ENCODE measurements at places on chromosomes 3 and 15. TPM values are rescaled to one million over a fixed set of nuclear protein-coding genes. Genes with fewer than 3 reads are reported as not detected.

- H3K27me3 ChIP-seq, result no peaks in the 10 kb centered on the region
- peak overlapping the region; percentile 89 for H3K27ac ChIP-seq
- H3K4me1 ChIP-seq, result peaks cover 31% of the 10 kb centered on the region
- no peak overlapping the region for H3K4me3 ChIP-seq
- DNase-seq, result no peak
Measured at GRCh38 chr3:97970956-97971620, 1.1 kb downstream of the RIOX2 start.

DNA sequence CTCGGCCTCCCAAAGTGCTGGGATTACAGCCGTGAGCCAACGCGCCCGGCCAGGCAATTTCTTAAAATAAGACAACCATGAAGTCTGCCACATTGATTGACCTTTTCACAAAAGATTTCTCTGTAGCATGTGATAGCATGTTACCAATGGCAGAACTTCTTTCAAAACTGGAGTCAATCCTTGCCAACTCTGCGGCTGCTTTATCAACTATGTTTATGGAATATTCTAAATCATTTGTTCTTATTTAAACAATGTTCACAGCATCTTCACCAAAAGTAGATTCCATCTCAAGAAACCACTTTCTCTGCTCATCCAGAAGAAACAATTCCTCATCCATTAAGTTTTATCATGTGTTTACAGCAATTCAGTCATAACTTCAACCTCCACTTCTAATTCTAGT is 9.4 kb downstream of the UBR1 start:
- DNase-seq, result no peak
- H3K4me1 ChIP-seq, result no peaks in the 10 kb centered on the region
- H3K4me3 ChIP-seq, result no peak overlapping the region

DNA sequence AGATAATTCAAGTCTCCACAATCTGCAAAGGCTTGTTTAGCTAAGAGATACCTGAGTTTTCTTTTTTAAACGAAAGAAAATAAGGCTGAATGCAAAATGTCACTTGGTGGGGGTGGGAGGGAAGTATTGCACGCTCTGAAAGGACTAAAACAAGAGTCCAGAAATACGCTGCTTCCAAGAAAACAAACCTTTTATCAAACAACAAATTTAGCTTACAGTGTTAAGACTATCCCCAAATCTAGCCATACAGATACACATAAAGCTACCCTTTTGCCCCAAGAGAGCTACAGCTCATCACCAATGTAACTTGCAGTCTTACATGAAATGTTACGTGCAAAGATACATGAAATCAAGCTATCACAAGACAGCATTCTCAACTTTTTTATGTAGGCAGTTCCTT is 522.5 kb downstream of the FOXP1 start:
- no peaks in the 10 kb centered on the region for H3K27me3 ChIP-seq
- H3K27ac ChIP-seq, result peak overlapping the region; percentile 98
- H3K4me3 ChIP-seq, result no peak overlapping the region
- no peaks in the 10 kb centered on the region for H3K36me3 ChIP-seq
- no peak for DNase-seq

DNA sequence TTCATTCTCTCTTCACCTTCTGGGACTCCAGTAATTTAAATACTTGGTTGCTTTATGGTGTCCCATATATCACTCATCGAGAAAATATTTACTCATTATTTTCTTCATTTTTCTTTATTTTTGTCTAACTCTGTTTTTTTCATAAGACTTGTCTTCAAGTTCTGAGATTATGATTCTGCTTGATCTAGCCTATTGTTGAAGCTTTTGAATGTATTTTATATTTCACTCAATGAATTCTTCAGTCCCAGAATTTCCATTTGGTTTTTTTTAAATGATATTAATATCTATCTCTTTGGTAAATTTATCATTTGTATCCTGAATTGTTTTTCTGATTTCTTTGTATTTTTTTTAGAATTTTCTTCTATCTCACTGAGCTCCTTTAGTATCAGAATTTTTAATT is 117.0 kb downstream of the LRRK1 start:
- H3K27ac ChIP-seq, result no peak overlapping the region
- H3K4me3 ChIP-seq, result no peak overlapping the region
- H3K4me1 ChIP-seq, result no peaks in the 10 kb centered on the region
- H3K36me3 ChIP-seq, result no peaks in the 10 kb centered on the region
- no peak for DNase-seq
- H3K27me3 ChIP-seq, result no peaks in the 10 kb centered on the region

- DNase-seq, result no peak
- no peaks in the 10 kb centered on the region for H3K36me3 ChIP-seq
- no peaks in the 10 kb centered on the region for H3K27me3 ChIP-seq
- H3K27ac ChIP-seq, result no peak overlapping the region
- H3K4me1 ChIP-seq, result peaks cover 7% of the 10 kb centered on the region
- no peak overlapping the region for H3K4me3 ChIP-seq
Measured at GRCh38 chr15:90749754-90750153, 32.6 kb downstream of the BLM start.

GRCh38 chr3:72614394-72615074 is 233.7 kb downstream of the SHQ1 start:
- H3K4me3 ChIP-seq, result no peak overlapping the region
- no peaks in the 10 kb centered on the region for H3K27me3 ChIP-seq
- no peaks in the 10 kb centered on the region for H3K36me3 ChIP-seq
- DNase-seq, result no peak

GRCh38 chr3:73766599-73767381 is 142.0 kb upstream of the PDZRN3 start:
- H3K27me3 ChIP-seq, result no peaks in the 10 kb centered on the region
- H3K36me3 ChIP-seq, result no peaks in the 10 kb centered on the region
- H3K4me3 ChIP-seq, result no peak overlapping the region
- DNase-seq, result no peak
- H3K27ac ChIP-seq, result no peak overlapping the region

GRCh38 chr15:100094127-100094510 is 247.7 kb downstream of the ADAMTS17 start:
- no peaks in the 10 kb centered on the region for H3K27me3 ChIP-seq
- no peak overlapping the region for H3K4me3 ChIP-seq
- no peak for DNase-seq
- H3K36me3 ChIP-seq, result peaks cover 5% of the 10 kb centered on the region
- H3K4me1 ChIP-seq, result no peaks in the 10 kb centered on the region

DNA sequence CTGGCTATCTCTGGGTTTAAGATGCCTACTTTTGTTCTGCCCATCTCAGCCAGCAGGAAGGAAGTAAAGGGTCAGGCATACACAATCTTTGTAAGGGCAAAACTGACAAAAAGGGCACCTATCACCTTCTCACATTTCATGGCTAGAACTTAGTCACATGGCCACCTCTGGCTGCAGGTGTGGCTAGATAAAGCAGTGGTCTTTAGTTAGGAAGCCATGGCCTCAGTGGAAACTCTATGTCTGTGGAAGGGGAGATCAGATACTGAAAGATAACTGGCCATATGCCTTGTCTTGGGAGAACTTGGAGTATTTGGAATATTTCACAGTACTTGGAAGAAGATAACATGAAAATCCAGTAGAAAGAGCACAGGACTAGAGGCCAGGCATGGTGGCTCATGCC is 80.7 kb upstream of the TBL1XR1 start:
- no peaks in the 10 kb centered on the region for H3K27me3 ChIP-seq
- no peaks in the 10 kb centered on the region for H3K36me3 ChIP-seq
- H3K4me3 ChIP-seq, result no peak overlapping the region
- no peak for DNase-seq
- no peaks in the 10 kb centered on the region for H3K4me1 ChIP-seq
- H3K27ac ChIP-seq, result no peak overlapping the region

DNA sequence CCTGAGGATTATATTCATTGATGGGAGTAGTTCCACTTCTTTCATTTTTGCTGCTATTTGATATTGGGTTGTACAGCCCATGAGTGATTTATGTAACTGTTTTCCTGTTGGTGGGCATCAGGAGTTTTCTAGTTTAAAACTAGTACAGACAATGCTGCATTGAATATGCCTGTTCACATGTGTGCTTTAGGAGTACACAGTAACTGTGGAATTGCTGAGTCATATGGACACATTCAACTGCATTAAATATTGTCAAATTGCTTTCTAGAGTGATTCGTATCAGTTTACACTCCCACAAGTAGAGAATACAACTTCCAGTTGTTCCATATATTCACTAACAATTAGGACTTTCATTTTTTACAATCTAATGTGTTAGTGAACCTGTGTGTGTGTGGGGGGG is 59.8 kb upstream of the THSD4 start:
- DNase-seq, result no peak
- no peak overlapping the region for H3K4me3 ChIP-seq
- H3K36me3 ChIP-seq, result no peaks in the 10 kb centered on the region
- H3K27me3 ChIP-seq, result no peaks in the 10 kb centered on the region
- H3K27ac ChIP-seq, result no peak overlapping the region

DNA sequence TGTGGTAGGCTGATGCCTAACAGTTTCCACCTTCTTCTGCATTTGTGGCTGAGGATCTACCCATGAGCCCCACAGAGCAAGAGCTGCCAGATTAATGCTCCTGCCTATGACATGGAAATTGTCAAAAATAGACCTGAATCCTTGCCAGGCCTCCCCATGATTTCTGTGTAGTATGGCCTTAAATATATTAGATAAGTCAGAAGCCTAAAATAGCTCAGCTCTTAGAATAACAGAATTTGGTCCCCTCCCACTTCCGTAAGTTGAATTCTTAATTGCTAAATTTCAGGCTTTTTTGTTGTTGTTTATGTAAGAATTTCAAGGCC is 129.0 kb downstream of the SERPINI1 start:
- DNase-seq, result no peak
- no peaks in the 10 kb centered on the region for H3K36me3 ChIP-seq
- H3K4me3 ChIP-seq, result no peak overlapping the region
- no peaks in the 10 kb centered on the region for H3K27me3 ChIP-seq
- no peaks in the 10 kb centered on the region for H3K4me1 ChIP-seq

DNA sequence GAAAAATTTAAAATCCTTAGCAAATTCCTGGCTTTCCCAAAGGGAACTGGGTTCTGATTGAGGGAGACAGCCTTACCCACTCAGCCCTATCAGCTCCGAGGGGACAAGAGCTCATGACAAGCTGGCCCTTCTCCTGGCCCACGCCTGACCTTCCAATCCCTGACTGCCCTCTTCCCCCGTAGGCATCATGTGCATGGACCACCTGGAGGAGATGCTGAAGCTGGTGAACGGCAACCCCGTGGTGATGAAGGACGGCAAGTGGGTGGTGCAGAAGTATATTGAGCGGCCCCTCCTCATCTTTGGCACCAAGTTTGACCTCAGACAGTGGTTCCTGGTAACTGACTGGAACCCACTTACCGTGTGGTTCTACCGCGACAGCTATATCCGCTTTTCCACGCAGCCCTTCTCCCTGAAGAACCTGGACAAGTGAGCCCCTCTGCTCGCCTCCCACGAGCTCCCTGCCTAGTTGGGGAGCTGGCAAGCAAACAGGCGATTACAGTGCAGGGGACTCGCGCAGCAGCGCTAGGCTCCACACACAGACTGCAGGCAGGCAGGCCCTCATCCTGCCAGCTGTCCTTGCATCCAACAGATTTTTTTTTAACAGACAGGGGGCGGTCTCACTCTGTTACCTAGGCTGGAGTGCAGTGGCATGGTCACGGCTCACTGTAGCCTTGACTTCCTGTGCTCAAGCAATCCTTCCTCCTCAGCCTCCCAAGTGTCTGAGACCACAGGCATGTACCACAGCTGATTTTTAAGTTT is 16.8 kb downstream of the RPUSD3 start:
- H3K36me3 ChIP-seq, result no peaks in the 10 kb centered on the region
- DNase-seq, result peak; percentile 32
- H3K27ac ChIP-seq, result no peak overlapping the region
- no peak overlapping the region for H3K4me3 ChIP-seq
- no peaks in the 10 kb centered on the region for H3K27me3 ChIP-seq
- H3K4me1 ChIP-seq, result no peaks in the 10 kb centered on the region

DNA sequence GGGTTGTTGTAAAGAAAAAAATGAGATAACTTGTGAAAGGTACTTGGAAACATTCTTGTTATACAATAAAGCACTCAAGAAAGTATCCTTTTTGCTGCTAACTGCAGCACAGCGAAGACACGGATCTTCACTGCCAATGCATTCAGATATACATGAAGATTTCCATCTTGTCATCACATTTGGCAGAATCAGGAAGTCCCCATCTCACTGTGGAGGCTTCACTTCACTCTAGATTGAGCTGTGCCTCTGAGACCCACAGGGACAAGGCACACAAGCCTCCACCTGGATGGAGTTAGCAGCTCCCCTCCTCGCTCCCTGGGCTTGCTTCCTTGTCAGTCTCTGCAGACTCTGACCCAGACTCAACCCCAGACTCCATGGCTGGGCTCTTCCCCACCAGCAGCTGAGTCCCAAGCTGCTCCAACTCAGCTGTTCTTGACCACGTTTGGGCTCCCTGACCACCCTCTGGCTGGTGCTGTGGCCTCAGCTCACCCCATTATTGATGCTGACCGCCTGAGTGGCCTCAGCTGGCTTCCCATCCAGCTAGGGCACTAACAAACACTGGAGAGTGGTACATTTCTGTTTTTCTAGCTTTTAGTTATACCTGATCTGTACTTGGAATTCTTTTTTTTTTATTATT is 45.4 kb upstream of the SMAD3 start:
- peaks cover 20% of the 10 kb centered on the region for H3K4me1 ChIP-seq
- H3K4me3 ChIP-seq, result no peak overlapping the region
- no peaks in the 10 kb centered on the region for H3K27me3 ChIP-seq
- no peak overlapping the region for H3K27ac ChIP-seq
- H3K36me3 ChIP-seq, result no peaks in the 10 kb centered on the region

GRCh38 chr3:111547631-111548030 is 5.6 kb downstream of the CD96 start:
- no peak for DNase-seq
- H3K36me3 ChIP-seq, result no peaks in the 10 kb centered on the region
- H3K4me3 ChIP-seq, result no peak overlapping the region
- H3K4me1 ChIP-seq, result no peaks in the 10 kb centered on the region
- H3K27me3 ChIP-seq, result no peaks in the 10 kb centered on the region

GRCh38 chr3:118186051-118186450 is 848.6 kb downstream of the IGSF11 start:
- no peaks in the 10 kb centered on the region for H3K4me1 ChIP-seq
- no peaks in the 10 kb centered on the region for H3K36me3 ChIP-seq
- no peak overlapping the region for H3K27ac ChIP-seq
- DNase-seq, result no peak
- H3K4me3 ChIP-seq, result no peak overlapping the region

DNA sequence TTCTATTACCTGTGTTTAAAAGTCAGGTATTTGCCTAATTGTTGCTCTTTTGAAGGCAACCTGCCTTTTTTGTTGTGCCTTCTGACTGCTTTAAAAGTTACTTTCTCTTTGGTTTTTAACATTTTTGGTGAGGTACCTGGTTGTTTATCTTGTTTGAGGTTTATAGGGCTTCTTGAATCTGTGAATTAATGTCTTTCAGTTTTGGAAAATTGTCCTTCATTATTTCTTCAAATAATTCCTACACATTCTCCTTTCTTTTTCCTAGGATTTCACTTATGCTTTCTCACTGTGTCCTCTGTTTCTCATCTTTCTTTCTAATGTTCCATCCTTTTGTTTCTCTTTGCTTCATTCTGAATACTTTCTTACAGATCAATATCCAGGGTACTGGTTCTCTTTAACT is 30.8 kb downstream of the HHLA2 start:
- H3K27me3 ChIP-seq, result no peaks in the 10 kb centered on the region
- peaks cover 9% of the 10 kb centered on the region for H3K4me1 ChIP-seq
- no peaks in the 10 kb centered on the region for H3K36me3 ChIP-seq
- no peak overlapping the region for H3K27ac ChIP-seq

PTH1R gene
- 8.2 TPM for total RNA-seq

CCDC9B gene
- total RNA-seq, result 17.1 TPM

GOLGA6L4 gene
- total RNA-seq, result 5.4 TPM

GPR149 gene
- not detected for total RNA-seq

MOBP gene
- not detected for total RNA-seq

BRPF1 gene
- 9.6 TPM for total RNA-seq

LIPC gene
- total RNA-seq, result 2.3 TPM

ATP2B2 gene
- total RNA-seq, result 0.52 TPM

FEZF2 gene
- not detected for total RNA-seq

SCAMP5 gene
- 21.1 TPM for total RNA-seq
